Left kidney (tissue), 8 donors: ENCODE measurements at places on chromosomes 12 and 14. TPM values are rescaled to one million over a fixed set of nuclear protein-coding genes. Genes with fewer than 3 reads are reported as not detected.

The TPH2 gene
- 0.10 TPM for polyA plus RNA-seq

The PTPN6 gene
- 21.9 TPM for polyA plus RNA-seq

The SOX5 gene
- 7.1 TPM for polyA plus RNA-seq

The GPRC5A gene
- 7.9 TPM for polyA plus RNA-seq

The DCAF5 gene
- 66.6 TPM for polyA plus RNA-seq

The GPRC5D gene
- polyA plus RNA-seq, result 1.1 TPM

The EPYC gene
- not detected for polyA plus RNA-seq

The GALC gene
- 49.3 TPM for polyA plus RNA-seq

DNA sequence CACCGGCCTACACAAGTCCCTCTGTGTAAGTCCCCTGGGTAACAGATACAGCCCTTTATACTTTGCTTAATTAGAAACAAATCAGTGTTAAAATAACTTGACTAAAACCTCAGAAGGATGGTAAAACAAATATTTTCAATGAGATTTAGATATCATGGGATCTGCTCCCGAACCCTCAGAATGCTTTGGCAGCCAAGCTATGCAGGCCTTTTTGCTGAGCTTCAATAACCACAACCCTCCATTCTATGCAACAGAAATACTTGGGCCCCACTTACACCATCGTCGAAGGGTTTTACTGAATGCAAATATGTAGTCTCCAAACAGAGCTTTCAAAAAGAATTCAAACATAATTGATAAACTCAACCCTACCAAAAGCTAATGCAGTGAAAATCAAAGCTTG lies 29.3 kb upstream of the PITPNM2 start:
- DNase-seq, result no peak

DNA sequence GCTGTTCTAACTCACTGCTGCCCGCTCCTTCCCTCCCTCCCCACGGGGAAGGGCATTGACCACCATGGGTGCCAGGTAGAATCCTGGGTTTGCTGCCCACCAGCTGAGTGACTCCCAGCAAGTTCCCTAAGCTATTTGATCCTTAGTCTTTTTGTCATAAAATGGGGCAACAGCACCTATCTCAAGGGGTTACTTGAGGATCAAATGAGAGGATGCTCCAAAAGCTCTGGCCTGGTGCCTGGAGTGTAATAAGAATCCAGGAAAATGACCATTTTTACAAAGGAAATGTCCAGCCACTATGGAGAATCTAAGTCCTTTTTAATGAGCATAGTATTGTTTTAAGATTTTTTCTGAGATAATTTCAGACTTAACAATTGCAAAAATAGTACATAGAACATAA lies 61.4 kb upstream of the CMKLR1 start:
- no peak for DNase-seq

DNA sequence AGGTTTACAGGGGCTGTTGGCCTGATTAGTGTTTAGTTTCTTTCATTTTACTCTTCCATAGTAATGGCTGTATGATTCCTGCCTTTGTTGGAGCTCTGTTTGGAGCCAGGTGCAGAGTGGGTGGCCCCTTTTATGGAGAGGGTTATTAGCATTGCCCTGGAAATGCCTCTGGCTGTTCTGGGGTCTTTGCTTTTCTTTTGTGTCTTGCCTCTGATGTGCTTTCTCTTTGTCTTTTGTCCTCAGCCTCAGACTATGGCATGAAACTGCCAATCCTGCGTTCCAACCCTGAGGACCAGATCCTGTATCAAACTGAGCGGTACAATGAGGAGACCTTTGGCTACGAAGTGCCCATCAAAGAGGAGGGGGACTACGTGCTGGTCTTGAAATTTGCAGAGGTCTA lies 6.9 kb downstream of the MLEC start:
- DNase-seq, result no peak

DNA sequence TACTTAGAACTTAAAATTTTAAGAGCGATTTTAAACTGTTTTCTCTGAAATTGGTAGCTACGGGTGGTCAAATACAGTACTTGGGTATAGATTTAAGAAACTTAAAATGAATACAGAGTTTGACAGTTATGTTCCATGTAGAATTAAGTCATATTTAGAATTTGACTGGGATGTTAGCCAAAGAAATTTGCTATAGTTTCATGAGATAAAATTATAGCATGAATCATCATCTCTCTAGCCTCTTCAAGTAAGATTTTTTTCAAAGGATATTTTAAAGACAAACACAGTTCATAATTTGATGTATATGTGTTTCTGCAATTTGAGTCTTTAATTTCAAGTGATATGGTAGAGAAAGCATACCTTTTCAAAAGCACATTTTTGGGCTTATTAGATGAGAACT lies 41.0 kb downstream of the ZCRB1 start:
- no peak for DNase-seq

- DNase-seq, result no peak
Measured at GRCh38 chr12:116160231-116160630, 117.3 kb downstream of the MED13L start.

DNA sequence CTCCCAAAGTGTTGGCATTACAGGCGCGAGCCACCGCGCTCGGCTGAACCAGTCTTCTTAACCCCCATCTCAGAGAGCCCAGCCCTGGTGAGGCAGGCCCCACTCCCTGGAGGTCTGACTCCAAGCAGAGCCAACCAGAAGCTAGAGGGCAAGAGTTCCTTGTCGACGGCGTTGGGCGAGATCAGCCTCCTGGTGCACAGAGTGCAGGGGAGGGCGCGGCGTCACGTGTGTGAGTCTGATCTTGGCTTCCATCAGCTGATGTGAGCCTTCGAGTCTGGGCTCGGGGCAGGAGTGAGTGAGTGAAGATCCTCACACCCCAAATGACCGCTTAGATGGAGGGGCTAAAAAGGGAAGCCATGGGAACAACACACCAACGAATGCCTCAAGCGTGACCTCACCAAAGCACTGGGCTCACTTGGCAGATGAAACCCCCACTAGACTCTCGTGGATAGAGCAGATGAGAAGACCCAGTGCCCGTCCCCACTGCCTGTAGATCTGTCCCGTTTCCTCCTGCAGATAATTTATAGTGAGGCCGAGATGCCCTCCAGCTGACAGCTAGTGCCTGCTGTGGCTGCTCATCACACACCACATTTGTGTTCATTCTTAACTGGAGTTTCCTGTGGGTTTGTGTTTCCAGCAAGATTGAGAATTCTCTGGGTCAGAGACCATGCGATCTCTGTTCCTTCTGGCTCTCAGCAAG lies 28.6 kb upstream of the ADGRD1 start:
- DNase-seq, result no peak
